ENCODE measurements at places on chromosomes 6 and 20.

DNA sequence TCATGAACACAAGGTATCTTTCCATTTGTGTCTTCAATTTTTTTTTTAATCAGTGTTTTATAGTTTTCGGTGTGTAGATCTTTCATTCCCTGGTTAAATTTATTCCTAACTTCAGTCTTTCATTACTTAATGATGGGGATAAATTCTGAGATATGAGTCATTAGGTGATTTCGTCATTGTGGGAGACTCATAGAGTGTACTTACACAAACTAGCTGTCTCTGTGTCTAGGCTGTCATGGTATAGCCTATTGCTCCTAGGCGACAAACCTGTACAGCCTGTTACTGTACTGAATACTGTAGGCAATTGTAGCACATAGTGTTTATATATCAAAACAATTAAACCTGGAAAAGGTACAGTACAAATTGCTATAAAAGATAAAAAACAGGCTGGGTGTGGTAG is 42.1 kb downstream of the SMAP1 start:
- peak; percentile 80 for DNase-seq

GRCh38 chr6:3053231-3053508 is 15.1 kb upstream of the RIPK1 start:
- DNase-seq: no peak

GRCh38 chr6:69416776-69417175 is 380.0 kb downstream of the LMBRD1 start:
- peak; percentile 15 for DNase-seq

- DNase-seq: no peak
Observed at GRCh38 chr6:40896696-40897095, 142.3 kb downstream of the UNC5CL start.

DNA sequence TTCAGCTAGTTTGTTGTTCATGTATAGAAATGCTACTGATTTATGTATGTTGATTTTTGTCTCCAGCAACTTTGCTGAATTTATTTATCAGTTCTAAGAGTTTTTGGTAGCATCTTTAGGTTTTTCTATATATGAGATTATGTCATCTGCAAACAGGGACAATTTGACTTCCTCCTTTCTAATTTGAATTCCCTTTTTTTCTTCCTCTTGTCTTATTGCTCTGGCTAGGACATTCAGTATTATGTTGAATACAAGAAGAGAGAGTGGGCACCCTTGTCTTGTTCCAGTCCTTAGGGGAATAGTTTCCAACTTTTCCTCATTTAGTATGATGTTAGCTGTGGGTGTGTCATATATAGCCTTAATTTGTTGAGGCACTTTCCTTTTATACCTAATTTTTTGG is 58.2 kb downstream of the CDH26 start:
- DNase-seq: no peak

GRCh38 chr6:137309078-137309762 is 90.0 kb upstream of the IFNGR1 start:
- peak; percentile 70 for DNase-seq

DNA sequence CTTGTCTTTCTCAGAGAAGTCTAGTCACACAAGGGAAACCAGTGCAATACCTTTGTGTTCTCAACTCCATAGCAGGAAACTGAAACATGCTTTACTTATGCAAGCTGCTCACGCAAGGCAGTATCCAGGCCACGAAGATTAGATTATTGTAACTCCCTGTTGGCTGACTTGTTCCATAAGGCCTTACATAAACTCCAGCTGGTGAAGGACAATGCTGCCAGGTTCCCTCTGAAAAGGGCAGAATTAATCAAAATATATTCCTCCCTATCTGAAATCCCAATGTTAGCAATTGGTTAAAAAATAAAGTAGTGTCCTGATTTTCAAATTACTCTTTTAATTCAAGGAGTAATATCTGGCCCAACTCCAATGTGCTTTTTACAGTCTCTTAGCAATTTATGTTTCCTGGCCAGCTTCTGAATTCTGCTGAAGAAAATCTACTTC is 966.6 kb downstream of the HACE1 start:
- DNase-seq: peak; percentile 96

DNA sequence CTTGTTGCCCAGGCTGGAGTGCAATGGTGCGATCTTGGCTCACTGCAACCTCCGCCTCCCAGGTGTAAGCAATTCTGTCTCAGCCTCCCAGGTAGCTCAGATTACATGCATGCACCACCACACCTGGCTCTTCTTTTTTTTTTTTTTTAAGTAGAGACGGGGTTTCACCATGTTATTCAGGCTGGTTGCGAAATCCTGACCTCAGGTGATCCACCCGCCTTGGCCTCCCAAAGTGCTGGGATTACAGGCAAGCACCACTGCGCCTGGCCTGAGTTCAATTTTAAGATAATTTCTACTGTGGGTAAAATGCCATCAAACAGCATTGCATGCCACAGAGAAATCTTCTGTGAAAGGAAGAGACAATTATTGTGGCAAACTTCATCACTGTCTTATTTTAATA is 633.1 kb downstream of the KIF16B start:
- DNase-seq: no peak

DNA sequence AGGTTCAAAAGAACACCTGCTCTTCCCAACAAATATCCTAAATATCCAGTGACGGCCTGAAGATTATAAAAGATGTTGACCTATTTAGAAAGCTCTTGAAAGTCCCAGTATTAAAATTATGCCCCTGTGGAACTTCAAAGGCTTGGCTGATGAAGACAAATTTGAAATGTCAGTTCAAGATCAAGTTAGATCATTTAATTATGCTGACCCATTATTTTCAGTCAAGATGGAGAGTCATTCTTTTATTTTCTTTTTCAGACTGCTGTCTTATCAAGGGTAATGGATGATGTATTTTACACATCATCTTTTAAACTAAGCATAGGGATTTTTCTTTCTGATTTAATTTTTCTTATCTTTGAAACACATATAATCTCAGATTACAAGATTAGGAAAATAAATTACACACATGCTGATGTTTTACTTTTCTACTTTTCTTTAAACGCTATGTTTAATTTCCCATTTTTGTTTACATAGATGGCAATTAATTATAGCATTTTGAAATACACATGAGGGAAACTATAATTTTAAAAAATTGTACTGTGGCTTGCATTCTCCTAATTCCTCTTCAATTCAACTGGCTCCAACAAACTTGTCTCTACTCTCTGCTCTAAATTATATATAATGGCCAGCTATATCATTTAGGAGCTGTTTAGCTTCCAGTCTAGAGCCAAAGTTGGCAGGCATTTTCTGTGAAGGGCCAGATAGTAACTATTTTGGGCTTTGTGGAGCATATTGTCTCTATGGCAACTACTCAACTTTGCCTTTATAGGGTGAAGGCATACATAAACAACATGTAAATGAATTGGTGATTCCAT is 123.7 kb downstream of the RCAN2 start:
- DNase-seq: no peak

GRCh38 chr6:37673436-37673835 is 24.2 kb downstream of the MDGA1 start:
- no peak for DNase-seq

GRCh38 chr6:155409391-155409790 is 46.2 kb downstream of the NOX3 start:
- DNase-seq: no peak

DNA sequence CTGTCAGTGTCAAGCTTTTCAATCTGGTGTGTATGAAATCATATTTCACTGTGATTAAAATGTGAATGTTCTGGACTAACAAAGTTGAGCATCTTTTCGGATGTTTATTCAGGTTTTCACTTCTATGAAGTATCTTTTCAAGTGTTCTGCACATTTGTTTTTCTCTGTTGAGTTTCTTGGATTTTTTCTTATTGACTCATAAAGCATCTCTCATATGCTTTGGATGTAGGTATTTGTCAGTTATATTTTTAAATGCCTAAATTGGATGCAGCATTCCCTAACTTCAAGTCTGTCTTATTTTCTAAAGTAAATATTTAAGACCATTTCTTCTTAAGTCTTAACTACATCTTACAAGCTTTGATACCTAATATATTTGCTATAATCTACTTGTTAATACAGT is 398.0 kb downstream of the PLCB1 start:
- DNase-seq: no peak

- DNase-seq: no peak
Observed at GRCh38 chr6:42269974-42270510, 52.4 kb upstream of the MRPS10 start.

- DNase-seq: no peak
Observed at GRCh38 chr6:50457351-50457750, 256.0 kb upstream of the TFAP2D start.
